ENCODE measurements at places on chromosomes 2 and 18.

- no peak for DNase-seq
Measured at GRCh38 chr2:74882299-74882687, 48.4 kb downstream of the HK2 start.

DNA sequence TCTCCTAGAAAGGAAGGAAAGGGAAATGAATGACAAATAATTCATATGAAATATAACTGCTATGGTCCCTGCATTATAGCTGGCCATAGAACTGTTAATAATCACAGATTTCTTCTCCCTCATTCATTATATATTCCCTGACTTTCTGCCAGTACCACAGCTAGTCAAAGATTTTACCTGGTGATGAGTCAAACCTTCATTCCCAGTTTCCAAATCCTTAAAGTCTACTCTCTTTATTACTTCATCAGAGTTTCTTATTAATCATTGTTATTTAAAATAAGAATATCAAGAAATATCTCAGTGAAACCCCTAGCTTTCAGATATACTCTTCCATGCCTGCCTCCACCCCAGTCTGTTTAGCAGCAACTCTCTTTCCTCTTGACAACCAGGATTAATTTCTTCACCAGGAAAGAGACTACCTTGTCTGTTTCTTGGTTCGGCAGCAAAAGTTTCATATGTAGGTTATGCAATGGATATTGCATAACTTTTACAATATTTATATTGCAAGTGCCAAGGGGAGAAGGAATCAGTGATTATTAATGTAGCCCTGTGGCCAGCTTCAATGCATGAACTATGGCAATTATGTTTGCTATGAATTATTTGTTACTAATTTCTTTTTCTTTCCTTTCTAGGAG is 533.8 kb downstream of the FBXO15 start:
- no peak for DNase-seq

DNA sequence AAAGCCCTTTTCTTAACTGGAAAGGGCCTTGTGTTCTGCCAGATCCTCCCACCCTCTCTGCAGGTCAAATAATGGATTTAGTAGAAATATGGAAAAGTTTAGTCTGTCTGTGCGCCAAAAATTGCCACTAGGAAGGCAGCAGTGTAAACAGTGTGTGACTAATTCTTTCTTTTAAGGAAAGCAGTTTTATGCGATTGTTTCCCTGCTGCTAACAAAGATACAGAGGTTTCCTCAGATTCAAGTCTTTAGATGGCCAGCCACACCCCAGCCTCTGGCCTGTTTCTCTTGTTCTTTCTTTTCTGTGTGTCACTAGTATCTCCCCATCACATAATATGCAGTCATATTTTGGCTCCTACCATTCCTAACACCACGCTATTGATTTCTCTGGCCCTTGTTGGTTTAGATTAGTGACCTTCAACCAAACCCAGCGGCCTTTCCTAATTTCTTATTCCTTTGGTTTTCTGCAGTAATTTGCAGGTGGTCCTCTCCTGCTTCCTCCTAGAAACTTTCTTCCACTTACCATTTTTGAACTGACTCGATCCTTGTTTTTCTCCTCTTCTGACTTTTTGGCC is 157.4 kb downstream of the LTBP1 start:
- DNase-seq = no peak

- DNase-seq = no peak
Measured at GRCh38 chr2:24734741-24735140, 58.5 kb downstream of the PTRHD1 start.

DNA sequence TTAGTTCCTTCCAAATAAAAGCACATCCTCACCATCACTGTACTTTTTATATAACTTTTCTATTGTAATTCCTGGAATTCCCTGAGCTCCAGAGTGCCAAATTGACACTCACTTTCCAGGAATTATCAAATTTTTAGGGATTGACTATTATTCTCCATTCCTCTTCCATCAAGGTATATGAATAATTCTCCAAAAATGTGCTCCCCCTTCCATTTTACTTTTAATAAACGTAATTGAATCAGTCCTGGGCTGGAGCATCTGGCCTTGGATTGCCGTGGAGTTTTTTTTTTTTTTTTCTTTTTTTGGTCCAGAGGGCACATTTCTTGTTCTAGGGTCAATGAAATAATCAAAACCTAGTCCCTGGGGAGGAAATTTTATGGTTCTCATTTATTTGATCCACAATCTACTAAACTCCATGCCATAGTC is 304.3 kb downstream of the CDCA7 start:
- no peak for DNase-seq

GRCh38 chr2:135219226-135219625 is 167.1 kb downstream of the RAB3GAP1 start:
- no peak for DNase-seq

DNA sequence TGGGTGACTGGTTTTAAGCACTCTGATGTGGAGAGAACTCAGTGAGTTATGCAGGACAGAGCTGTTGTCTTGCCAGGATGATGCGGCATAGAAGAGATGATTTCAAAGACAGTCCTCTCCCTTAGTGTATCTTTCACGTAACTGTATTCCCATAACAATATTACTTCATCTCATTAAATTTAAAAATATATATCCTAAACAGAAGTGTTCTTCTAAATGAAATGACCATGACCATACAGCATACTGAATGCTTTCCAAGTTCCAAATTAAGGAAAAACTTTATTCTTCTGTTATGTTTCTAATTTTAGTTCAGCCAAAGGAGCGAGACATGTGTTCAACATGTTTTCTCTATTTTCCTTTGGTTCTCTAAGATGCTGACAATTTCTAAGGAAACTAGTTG is 600.1 kb upstream of the FSHR start:
- DNase-seq = no peak

DNA sequence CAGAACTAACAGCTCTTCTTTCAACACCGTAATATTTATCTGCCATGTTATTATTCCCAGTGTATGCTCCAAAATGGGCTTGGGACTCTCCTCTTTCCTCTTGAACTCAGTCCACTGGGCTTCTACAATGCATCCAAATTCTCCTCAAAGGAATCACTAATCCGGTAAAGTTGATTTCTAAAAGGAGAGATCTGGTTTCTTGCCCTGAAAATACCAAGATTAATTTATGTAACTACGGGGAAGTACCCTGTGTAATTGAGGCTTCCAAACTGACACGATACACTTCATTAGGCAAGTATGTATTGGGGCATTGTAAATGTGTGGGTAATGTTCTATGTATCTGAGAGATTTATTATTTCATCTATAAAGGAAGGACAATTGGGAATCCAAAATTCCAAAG is 5.7 kb downstream of the NCKAP5 start:
- DNase-seq = no peak
